ENCODE measurements at places on chromosomes 7 and 10.

GRCh38 chr7:151060113-151060415, 675 bp downstream of the SLC4A2 start:
- DNase-seq = no peak

- no peak for DNase-seq
These were observed at the start of gene CRTAC1 for GRCh38 chr10:98030093-98030821. Gene CRTAC1 (minus strand): TSS chr10:98030621. CDS start chr10:98030472, 149 bp downstream.

DNA sequence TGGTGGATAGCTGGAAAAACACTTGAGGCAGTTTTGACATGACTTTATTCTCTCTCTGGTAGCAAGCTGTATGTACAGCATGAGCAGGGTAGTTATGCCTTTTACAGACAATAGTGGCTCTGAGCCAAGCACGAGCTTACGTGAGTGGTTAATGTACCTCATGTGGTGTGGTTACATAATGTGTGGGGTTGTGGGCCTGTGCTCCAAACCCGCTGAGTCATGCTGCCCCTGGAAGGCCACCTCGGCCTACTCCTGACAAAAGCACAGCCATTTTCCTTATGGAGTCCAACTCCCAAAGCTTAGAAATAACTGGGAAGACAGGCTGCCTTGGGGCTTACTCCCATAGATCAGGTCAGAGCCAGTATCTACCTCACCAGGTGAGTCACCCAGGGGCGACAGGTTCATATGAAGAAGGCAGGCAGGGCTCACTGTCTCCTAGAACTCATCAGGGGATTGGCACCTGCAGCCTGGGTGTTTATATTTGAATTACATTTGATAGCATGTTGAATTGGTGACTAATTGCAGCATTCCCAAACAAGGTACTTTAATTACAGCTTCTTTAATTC, 404.5 kb downstream of the ADRA2A start:
- no peak for DNase-seq

DNA sequence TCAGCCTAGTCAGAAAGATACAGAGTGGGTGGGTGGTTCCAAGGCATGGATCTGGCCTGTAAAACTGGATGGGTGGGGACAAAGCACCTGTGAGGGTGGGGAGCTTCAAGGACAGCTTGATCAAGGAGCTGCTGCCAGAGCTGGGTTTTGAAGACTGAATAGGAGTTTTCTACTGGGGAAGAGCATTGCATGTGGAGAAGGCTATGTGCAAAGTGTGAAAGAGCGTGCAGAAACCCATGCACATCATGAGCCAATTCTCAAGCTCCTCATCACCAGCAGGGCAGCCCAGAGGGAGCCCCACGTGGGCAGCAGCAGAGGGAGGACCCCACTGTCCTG, 58.6 kb downstream of the PDGFA start:
- no peak for DNase-seq

GRCh38 chr10:60666221-60666620, 112.1 kb upstream of the CDK1 start:
- DNase-seq = no peak

- DNase-seq = peak; percentile 70
These were observed 169.4 kb downstream of the ARHGAP12 start for GRCh38 chr10:31759124-31759798.

- DNase-seq = no peak
These were observed 14.4 kb upstream of the STK17A start for GRCh38 chr7:43568529-43568928.

DNA sequence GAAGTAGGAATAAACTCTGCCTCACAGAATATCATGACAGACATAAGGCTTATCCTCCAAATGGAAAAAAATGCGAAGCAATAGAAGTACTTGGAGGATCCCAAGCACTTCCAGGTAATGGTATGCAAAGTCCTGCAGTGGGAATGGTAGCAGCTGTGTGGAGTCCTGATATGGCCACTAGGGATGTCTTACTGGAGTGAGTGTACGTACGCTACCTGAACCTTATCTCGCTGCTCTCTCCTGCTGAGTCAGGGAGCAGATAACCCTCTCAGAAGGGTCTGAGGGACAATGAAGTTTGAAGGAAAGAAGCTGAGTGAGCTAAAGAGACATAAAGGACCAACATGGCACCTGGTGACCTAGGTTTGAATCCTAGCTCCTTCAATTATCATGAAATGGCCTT, 42.2 kb downstream of the CH25H start:
- DNase-seq = no peak

- no peak for DNase-seq
These were observed 10.4 kb upstream of the EIF3A start for GRCh38 chr10:119090968-119091367.

DNA sequence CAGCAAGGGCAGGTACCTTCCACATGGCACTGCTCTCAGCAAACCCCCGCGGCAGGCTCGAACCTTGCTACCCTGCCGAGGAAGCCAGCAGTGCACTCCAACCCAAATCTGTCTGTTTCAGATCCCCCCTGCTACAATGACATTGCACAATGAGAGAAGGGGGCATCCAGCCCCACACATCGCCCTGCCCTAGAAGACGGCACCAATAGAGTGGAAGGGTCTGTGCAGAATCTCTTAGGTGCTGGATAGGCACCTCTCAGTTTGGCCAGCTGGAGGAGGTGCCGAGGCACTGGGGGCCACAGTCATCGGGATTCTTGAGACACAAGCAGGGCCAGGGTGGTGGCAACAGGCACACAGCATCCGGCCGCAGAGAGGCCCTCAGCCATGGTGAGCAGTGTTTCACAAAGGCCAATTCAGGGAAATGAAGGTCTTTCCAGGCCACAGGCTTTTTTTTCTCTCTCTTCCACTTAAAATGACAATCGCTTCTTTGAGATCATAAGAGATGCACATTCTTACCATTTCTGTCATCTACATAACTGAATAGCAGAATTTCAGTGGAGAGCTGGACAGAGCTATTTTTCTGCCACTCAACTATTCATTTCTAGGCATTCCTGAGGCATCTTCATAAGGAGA, 281.3 kb downstream of the TNS3 start:
- no peak for DNase-seq

- no peak for DNase-seq
These were observed 15.1 kb upstream of the ELN start for GRCh38 chr7:74012842-74013249.

GRCh38 chr7:43956027-43956426, 29.8 kb downstream of the UBE2D4 start:
- no peak for DNase-seq

GRCh38 chr10:98313598-98313997, 45.6 kb upstream of the LOXL4 start:
- DNase-seq = no peak

DNA sequence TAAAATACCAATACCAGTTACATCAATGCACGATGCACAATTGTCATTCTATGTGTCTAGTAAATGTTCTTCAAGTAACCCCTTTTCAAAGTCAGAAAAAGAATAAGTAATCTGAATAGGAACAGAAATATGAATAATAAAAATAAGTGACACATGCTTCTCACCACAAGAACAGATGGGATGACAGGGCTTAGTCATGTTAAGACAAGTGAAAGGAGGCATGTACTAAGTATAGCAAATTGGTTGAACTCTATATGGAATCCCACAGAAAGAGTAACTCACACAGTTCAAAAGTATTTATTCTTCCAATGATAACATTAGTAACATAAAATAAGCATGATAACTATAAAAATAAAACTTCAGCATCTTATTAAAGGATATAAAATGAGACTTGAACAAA, 100.9 kb upstream of the TAS2R16 start:
- DNase-seq = no peak

GRCh38 chr7:20206104-20206896, 10.9 kb downstream of the MACC1 start:
- DNase-seq = no peak

DNA sequence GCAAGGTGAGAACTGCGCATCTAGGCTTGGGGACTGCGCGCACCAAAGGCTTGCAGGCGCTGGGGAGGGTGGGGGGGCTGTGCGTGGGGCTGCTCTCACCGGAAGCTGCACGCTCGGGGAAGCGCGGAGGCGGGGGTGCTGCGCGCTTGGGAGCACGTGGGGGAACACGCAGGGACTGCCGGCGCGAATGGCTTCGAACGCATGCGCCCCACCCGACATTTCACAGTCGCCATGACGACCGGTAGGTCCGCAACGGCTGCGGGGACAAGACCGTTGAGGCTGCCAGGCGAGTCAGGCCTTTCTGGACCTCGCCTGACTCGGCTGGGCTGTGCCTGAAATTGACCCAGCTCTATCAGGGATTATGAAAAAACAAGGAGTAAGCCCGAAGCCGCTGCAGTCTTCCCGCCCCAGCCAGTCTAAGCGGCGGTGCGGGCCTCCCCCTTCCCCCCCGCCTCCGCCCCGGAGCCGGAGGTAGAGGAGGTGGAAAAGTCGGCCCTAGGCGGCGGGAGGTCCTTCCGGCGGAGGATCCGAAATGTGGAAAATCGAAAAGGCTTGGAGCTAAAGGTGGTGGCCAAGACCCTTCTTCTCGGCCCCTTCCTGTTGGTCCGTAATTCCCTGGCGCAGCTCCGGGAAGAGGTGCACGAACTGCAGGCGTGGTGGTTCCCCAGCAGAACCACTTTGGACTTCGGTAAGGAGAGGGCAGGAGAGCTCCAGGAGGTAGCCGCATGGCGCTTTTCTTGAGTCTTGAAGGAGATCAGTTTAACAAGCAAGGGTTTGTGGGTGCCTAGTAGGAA, 34.9 kb upstream of the STEAP1 start:
- no peak for DNase-seq

- DNase-seq = no peak
These were observed 598 bp downstream of the JAZF1 start for GRCh38 chr7:28180031-28180363.

- DNase-seq = no peak
These were observed 299.3 kb downstream of the SFMBT2 start for GRCh38 chr10:7111561-7111960.

- DNase-seq = no peak
These were observed 84.1 kb upstream of the INHBA start for GRCh38 chr7:41786944-41787343.

- no peak for DNase-seq
These were observed 7.9 kb downstream of the CALML3 start for GRCh38 chr10:5532618-5533097.

- no peak for DNase-seq
These were observed 21.0 kb downstream of the AHR start for GRCh38 chr7:17319164-17320101.

- peak; percentile 56 for DNase-seq
These were observed 84.2 kb upstream of the MKI67 start for GRCh38 chr10:128210215-128211063.

DNA sequence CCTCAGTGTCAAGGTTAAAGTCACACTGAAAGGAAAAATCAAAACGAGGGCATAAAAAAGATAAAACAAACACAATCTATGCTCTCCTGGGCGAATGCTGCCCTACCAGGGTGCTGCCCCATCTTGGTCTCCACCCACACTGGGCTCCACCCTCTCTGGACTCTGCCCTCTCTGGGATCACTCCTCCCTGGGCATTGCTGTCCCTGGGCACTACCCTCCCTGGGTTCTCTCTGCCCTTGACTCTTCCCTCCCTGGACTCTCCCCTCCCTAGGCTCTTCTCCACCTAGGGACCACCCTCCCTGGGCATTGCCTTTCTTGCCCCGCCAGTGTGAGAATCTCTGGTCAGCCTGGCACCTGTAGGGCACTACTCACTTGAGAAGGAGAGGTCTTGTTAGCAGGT, 8.6 kb downstream of the GDF2 start:
- DNase-seq = no peak

DNA sequence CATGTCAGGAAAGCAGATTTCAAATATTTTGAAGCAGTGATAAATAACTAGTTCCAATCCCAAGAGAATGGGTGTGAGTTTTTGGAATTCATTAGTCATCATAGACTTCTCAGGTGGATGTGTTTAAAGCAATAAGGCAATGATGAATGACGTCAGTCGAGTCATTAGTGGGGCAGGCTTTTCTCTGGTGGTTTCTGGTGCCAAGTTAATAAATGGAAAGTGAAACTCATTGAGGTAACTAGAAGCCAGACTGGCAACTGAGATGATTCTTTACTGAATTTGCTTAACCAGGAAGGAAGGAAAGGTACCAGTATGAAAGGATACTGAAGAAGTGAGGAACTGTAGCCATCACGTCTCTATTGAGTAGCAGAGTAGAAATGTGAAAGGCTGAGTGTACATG, 311.0 kb downstream of the GPAM start:
- DNase-seq = no peak

DNA sequence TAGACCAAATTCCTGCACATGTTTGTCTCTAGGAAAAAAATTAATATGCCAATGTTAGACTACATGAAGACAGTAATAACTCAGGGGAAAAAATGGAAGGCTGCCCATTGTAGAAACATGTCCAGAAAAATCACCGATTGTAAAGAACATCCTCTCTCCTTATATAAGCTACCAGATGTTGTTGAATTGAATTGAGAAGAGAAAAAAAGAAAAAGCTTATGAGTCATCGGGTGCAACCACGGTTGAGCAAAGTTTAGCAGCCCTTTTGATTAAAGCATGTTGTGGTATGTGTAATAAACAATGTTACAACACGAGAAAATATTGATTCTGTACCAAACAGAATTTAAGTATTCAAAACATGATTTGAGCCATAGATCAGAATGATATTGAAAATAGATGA, 102.3 kb upstream of the ARHGAP21 start:
- DNase-seq = no peak

- DNase-seq = no peak
These were observed 63.2 kb upstream of the FHIP2A start for GRCh38 chr10:114758331-114758730.

- DNase-seq = no peak
These were observed 39.3 kb upstream of the NEBL start for GRCh38 chr10:20936396-20936795.

- no peak for DNase-seq
These were observed 2.0 kb downstream of the ACSM6 start for GRCh38 chr10:95196046-95196445.

DNA sequence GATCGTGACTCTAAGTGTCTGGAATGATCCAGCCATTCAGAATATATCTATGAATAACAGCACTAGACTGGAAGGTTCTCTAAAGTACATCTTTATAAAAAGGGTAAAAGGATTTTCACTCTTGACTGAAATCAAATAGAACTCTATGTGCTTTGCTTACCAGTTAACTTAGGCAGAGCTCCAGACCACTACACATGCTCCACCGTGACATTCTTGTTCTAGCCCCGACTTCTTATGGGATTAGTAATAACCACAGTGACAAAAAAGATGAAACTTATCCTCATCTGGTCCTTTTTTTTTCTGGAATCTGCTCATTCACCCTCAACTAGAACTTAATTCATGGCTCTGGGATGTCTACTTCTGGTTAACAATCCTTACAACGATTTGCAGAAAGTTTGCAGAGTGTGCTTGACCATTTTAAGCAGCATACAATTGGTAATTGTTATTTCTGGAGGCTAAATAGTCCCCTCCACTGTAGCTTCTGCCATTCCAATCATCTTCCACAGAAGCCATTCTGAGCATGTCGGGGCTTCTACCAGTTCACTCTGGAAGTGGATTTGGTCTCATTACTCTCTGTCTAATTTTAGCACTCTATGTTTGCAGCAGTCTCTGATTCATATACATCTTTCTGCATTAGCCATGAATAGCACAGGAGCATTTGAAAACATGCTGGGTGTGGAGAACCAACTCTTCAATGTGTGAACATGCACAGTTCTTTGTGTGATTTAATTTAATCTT, 163.7 kb upstream of the CDC14C start:
- DNase-seq = no peak

GRCh38 chr10:62166331-62167131, 102.1 kb downstream of the RTKN2 start:
- DNase-seq = no peak
